ENCODE measurements at places on chromosomes 1 and 21. TPM values are rescaled to one million over a fixed set of nuclear protein-coding genes. Genes with fewer than 3 reads are reported as not detected.
A peak's percentile ranks its signal among the peaks of the same experiment; 100 is the strongest.

Gene CAMK2N1
- total RNA-seq, result 12.3 TPM

Gene USH2A
- total RNA-seq, result 1.0 TPM

DNA sequence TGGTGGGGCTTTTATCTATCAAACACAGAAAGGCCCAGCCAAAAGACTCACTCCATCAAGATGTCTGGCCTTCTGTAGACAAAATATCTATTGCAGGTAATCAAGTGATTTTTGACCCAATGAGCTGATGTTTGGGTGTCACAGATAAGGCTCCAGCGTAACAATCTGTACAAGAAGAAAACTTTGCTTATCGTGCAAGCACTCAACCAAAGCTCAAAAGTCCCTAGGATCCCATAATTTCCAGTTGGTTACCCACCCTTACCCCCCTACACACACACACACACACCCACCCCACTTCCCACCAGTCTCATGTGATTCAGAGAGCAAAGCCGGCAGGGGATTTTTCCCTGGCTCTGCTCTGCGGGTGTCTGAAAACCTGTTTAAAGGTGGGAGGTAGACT lies 5.8 kb downstream of the ITPKB start:
- H3K27me3 ChIP-seq, result no peaks in the 10 kb centered on the region
- no peaks in the 10 kb centered on the region for H3K36me3 ChIP-seq
- peaks cover 12% of the 10 kb centered on the region for H3K4me1 ChIP-seq
- DNase-seq, result no peak

DNA sequence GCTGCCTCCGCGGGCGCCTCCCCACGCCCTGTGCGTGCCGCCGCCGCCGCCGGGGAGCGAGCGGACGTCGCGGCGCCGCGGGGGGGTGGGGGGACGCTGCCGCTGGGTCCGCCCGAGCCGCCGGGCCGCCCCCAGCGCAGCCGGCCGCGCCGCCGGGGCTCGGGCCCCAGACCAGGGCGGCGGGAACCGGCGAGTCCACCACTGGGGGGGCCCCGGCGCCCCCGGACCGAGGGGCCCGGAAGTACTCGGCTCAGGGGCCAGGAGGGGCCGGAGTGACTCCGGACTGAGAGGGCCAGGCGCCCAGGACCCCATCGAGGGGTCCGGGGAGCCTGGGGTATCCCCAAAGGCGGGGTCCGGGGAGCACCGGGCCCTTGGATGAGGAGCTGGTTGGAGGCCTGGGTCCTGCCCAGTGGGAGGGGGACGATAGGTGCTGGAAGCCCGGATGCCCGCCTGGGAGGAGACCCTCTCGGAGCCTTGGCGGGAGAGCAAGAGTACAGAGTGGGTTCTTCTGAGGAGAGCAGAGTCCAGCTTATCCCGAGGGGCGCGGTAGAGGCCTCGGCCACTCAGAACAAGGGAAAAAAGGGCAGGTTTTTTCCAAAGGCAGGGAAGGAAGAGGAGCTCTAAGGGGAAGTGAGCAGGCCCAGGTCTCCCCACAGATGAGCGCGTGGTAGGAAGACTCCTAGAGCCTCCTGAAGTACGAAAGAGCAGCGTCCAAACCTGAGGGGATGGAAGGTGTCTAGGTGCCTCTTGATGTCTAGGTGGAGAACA lies 556 bp downstream of the GMEB1 start:
- H3K4me1 ChIP-seq, result no peaks in the 10 kb centered on the region
- H3K27me3 ChIP-seq, result no peaks in the 10 kb centered on the region
- H3K36me3 ChIP-seq, result no peaks in the 10 kb centered on the region
- peak overlapping the region; percentile 95 for H3K27ac ChIP-seq

- DNase-seq, result no peak
- H3K27me3 ChIP-seq, result no peaks in the 10 kb centered on the region
- no peaks in the 10 kb centered on the region for H3K36me3 ChIP-seq
These were observed 263.9 kb downstream of the NTNG1 start for GRCh38 chr1:107404756-107405155.

All from liver (tissue), 10 donors.